ENCODE measurements at places on chromosomes 12 and 14. TPM values are rescaled to one million over a fixed set of nuclear protein-coding genes. Genes with fewer than 3 reads are reported as not detected.

GRCh38 chr12:38662829-38663228 is 242.6 kb downstream of the CPNE8 start:
- H3K4me1 ChIP-seq, result no peaks in the 10 kb centered on the region
- H3K36me3 ChIP-seq, result no peaks in the 10 kb centered on the region
- no peak overlapping the region for H3K4me3 ChIP-seq
- no peaks in the 10 kb centered on the region for H3K27me3 ChIP-seq

GRCh38 chr14:90629471-90629870 is 186.8 kb downstream of the TTC7B start:
- H3K27me3 ChIP-seq, result no peaks in the 10 kb centered on the region
- H3K4me1 ChIP-seq, result peaks cover 7% of the 10 kb centered on the region
- H3K4me3 ChIP-seq, result no peak overlapping the region
- H3K36me3 ChIP-seq, result no peaks in the 10 kb centered on the region

DNA sequence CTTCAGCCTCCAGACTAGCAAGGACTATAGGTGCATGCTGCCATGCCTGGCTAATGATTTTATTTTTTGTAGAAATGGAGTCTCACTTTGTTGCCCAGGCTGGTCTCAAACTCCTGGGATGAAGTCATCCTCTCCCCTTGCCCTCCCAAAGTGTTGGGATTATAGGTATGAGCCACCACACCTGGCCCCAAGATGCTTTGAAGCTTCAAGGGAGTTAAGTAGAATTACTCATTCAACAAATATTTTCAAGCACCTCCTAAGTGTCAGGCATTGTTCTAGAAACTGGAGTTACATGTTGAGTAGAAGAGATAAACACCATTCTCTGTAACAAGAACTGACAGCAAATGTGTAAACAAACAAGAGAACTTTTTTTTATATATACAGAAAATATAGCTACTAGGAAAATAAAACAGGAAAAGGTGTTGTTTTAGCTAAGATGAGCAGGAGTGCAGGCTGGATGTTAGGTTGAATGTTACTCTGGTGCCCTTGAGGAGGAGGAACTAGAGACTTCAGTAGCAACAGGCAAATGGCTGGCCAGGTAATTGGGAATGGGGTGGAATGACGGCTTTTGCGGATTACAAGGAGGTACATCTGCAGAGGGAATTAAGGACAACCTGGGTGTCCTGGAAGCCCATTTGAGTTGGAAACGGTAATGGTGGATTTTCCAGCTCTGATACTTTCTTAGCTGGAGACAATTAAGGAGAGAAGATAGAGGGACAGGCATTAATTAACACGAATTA is 32.0 kb upstream of the CFAP54 start:
- no peak overlapping the region for H3K27ac ChIP-seq
- no peaks in the 10 kb centered on the region for H3K27me3 ChIP-seq
- DNase-seq, result no peak
- H3K4me1 ChIP-seq, result peaks cover 7% of the 10 kb centered on the region

The TEX22 gene
- 1.9 TPM for total RNA-seq

DNA sequence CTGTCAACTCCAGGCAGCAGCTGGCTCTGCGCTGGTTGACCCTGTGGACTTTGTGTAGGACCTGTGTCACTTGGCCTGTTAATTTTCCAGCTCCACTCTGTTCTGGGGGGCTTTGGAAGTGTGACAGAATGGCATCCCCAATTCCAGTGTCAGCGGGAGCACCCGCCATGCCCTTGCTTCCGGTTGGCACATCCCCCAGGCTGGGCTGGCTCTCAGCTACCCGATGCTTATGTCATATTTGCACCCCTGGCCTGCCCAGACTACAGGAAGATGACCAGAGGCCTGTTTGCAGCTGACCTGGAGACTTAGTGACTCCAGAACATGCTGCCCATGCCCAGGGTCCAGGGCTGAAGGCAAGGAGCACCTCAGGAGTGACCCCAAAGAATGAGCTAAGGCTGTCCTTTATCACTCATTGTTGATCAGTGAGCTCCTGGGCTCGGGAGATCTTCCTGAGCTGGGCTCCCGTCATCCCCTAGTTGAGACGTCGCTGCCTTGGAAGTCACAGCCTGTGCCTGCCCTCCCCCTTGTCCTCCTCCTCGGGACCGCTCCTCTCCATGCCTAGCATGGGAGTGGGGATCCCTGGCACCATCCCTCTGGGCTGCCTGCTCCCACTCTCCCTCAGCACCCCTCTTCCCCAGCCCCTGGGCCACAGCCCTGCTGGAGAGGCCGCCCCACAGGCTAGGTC is 163.4 kb upstream of the RTL1 start:
- H3K4me1 ChIP-seq, result no peaks in the 10 kb centered on the region
- H3K27ac ChIP-seq, result no peak overlapping the region
- H3K36me3 ChIP-seq, result no peaks in the 10 kb centered on the region

DNA sequence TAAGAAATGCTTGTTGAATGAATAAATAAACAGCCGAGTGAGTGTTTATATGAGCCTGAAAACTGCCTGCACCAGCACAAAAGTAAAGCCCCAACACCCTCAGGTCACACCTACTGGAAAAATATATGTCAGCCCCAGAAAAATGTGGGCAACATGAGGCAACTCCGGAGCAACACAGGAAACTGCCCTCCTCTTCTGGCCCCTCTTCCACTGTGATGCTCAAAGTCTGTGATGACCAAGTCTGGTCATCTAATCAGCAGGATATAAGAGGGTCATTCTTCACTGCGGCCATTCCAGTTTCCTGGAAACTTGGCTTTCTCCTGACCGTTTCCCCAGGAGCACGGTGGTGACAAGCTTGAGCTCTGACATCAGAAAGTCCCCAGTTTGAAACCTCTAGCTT is 159.6 kb upstream of the PZP start:
- H3K4me1 ChIP-seq, result peaks cover 42% of the 10 kb centered on the region
- H3K36me3 ChIP-seq, result no peaks in the 10 kb centered on the region
- H3K27me3 ChIP-seq, result no peaks in the 10 kb centered on the region
- no peak for DNase-seq
- H3K27ac ChIP-seq, result no peak overlapping the region
- no peak overlapping the region for H3K4me3 ChIP-seq

DNA sequence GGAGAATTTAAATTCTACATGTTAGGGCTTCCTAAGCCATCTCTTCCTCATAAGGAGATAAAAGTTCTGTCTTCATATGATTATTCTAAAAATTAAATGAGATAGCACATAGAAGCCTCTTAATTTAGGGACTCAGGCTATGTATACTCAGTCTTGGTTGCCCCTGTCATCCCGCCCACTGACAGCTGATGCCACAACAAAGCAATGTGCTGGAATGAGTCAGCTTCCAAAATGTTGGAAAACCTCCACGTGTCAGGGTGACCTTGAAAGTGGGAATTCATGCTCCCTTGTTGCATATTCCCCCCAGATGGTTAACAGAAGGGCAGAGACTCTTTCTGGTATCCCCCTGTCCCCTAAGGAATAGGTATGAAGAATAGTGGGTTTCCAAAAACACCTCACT is 238.0 kb upstream of the DDHD1 start:
- no peaks in the 10 kb centered on the region for H3K4me1 ChIP-seq
- H3K4me3 ChIP-seq, result no peak overlapping the region
- no peaks in the 10 kb centered on the region for H3K36me3 ChIP-seq
- DNase-seq, result no peak

DNA sequence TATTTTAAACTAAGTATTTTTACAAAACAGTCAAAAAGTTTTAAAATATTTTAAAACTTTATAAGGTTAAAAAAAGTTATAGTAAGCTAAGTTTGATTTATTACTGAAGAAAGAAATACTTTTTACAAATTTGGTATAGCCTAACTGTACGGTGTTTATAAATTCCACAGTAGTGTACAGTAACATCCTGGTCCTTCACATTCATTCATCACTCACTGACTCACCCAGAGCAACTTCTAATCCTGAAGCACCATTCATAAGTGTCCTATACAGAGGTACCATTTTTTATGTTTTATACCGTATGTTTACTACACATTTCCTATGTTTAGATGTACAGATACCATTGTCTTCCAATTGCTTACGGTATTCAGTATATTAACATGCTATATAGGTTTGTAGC is 170.0 kb downstream of the KLHL28 start:
- peaks cover 2% of the 10 kb centered on the region for H3K27me3 ChIP-seq
- H3K4me1 ChIP-seq, result no peaks in the 10 kb centered on the region
- no peak overlapping the region for H3K27ac ChIP-seq
- no peak for DNase-seq
- no peak overlapping the region for H3K4me3 ChIP-seq

- no peak for DNase-seq
- H3K4me3 ChIP-seq, result no peak overlapping the region
- H3K27ac ChIP-seq, result no peak overlapping the region
Measured at GRCh38 chr12:113960030-113960429, 6.1 kb downstream of the RBM19 start.

The KRT3 gene
- total RNA-seq, result not detected

DNA sequence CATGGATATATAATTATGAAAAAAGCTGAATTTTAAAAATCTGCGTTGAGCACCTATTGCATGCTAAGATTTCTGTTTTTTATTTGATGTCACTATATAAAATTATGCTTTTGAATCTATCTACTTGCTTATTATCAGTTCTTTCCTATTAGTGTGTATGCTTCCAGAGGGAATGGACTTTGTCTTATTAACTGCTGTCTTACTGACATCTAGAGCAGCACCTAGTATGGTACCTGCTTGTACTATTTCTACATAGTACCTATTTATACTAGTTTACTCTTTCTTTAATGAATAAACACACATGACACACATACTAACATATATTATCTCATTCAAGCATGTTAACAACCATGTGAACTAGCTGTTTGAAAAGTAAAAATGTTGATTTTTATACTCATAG is 38.6 kb upstream of the PIK3C2G start:
- no peak overlapping the region for H3K27ac ChIP-seq
- H3K36me3 ChIP-seq, result no peaks in the 10 kb centered on the region
- no peaks in the 10 kb centered on the region for H3K4me1 ChIP-seq
- no peaks in the 10 kb centered on the region for H3K27me3 ChIP-seq
- no peak overlapping the region for H3K4me3 ChIP-seq

- H3K4me3 ChIP-seq, result no peak overlapping the region
- H3K36me3 ChIP-seq, result no peaks in the 10 kb centered on the region
Measured at GRCh38 chr12:1565172-1565571, 29.2 kb downstream of the FBXL14 start.

All from activated CD8-positive, alpha-beta T cell treated with anti-CD3 and anti-CD28 coated beads, Interleukin-2, amount 10 ng/mL, durations not matched to agents 7 days and 5 days (primary cell).